Prostate gland (tissue), 2 donors: ENCODE measurements at places on chromosomes 1 and 21.

DNA sequence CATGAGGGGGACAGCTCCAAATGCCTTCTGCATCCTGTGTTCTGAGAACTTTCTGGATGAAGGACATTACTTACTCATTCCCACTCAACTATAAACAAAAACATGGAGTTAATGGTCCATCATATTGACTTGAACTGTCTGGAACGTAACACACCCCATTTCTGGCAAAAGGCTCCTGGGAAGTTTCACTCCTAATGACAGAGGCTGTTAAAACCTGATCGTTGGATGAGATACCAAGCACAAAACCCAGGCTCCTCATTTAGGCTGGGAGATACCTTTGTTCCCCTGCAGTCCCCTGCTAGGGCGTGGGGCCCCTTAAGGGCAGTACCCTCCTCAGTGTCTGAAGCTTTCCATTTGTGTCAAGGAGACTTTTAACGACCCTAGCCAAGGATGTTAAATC lies 78.9 kb downstream of the RHOU start:
- DNase-seq, result no peak

GRCh38 chr21:37210130-37210529 lies 57.0 kb downstream of the VPS26C start:
- DNase-seq, result no peak

DNA sequence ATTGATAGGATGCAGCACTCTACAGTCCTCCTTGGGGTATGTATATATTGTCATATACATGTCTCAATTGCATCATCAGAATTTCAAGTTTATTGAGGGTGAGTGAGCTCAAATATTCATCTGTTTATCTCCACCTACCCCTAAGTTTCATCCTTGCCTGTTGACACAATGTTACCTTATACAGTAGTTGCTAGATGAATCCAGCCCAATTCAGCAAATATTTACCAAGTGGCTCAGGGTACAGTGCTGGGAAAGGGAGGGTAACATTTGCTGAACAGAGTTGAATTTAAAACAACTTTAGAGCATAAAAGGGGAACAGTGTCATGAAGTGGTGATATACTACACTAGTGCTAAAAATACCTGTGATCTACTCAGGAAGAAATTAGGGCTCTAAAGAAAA lies 14.4 kb downstream of the ELAVL4 start:
- DNase-seq, result no peak

GRCh38 chr1:1777583-1777899 lies 729 bp downstream of the NADK start:
- DNase-seq, result no peak

DNA sequence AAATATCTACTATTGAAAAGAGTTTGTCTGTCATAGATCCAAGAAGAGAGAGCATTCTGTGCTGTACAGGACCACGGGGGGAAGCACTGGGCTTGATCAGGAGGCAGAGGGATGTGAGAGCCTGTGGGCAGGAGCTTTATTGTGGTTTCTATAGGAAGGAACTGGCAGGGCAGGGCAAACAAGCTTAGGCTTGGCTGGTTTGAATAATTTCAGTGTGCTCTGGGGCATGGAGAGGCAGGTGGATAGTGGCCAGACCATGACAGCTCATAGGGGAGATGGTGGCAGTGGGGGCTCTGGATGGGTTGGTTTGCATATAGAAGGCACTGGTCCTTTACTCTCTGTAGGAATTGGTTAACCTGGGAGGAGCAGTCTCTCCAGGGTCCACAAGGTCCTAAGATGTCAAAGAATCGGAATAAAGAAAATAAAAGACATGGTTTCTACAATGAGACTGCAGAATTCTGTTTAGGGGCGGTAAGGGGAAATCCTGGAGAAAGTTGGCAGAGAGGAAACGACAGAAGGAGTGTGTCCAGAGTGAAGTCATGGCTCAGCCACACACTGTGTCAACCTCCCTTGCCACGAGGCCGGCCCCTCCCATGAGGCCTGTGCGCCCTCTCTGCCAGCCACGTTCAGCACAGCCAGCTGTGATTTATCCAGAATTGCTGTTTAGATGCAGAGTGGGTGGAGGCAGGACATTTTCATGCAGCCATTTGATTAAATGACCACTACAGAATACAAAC lies 81.7 kb upstream of the PGBD5 start:
- DNase-seq, result no peak

DNA sequence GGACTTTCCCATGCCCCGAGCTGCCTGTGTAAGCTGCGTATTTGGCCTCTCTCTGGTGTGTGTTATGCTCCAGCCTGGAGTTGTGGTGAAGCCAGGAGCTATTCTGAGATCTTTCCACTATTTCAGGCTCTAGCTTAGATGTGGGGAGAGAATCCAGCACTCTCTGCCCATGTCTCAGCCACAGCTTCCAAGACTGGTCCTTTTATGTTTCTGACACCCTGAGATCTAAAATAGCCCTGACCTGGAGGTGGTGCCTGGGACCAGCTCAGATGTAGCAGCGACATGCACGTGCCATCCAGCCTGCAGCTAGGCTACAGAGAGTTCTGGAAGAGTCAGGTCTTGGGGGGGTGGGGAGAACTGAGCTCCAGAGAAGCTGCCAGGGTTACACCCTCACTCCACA lies 76.5 kb downstream of the TENT5C start:
- DNase-seq, result no peak

DNA sequence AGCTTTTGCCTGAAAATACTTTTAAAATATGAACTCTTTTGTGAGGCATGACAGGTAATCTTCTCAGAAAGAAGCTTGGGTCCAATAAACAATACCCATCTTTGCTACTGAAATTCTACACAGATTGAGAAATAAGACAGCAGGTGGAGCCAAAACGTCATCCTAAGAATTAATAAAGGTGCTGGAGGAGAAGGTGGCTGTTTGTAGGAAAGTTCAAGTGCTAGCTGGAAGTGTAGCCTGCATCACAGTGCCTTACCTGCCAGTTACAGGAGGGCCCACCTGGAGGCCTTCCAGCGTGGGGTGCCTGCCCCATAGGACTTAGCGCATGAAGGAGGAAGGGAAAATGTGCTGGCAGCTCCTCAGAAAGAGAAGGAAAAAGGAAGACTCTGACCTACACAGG lies 93.7 kb downstream of the TTC3 start:
- DNase-seq, result no peak

DNA sequence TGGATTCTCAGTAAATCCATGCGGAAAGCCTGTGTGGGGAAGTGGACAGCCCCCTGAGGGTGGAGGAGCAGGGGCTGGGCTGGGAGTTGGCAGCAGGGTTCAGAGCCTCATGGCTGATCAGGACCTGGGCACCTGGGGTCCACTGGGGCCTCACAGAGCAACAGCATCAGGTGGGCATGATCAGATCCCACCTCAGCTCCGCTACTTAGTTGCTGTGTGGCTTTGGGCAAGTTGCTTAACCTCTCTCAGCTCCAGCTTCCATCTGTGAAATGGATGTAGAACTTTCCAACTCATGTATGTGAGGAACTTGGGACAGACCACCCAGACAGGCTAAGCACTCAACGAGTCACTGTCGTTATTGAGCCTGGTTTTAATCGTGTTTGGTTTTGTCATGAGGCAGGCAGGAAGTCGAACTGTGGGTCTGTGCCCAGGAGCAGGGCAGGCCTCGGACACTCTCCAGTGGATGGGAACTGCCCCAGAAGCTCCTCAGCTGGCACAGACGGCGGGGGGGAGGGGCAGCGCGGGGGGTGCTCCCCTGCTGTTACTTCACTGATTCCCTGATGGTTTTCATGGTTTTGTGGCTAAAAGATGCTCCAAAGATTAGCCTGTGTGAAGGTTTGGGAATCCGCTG lies 155.8 kb upstream of the TMEM51 start:
- DNase-seq, result no peak

DNA sequence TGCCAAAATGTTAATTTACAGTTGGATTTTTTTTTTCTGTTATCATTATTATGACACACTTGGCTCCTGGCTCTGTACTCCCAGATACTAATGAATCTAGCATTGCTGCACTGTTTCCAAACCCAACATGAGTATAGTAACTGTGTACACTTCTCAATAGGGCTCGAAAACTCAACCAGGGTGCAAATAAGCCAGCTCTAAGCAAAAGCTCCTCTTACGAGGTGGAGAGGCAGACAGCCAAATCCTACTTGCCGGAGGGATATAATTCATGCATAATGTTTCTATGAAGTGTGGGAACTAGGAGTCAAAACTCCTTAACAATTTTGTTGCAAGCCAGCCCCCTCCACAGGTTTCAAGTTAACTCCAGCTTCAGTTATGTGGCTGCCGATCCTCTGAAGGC lies 510.4 kb upstream of the ZP4 start:
- no peak for DNase-seq

- DNase-seq, result no peak
These were observed 111.3 kb downstream of the GLIS1 start for GRCh38 chr1:53627666-53628065.

DNA sequence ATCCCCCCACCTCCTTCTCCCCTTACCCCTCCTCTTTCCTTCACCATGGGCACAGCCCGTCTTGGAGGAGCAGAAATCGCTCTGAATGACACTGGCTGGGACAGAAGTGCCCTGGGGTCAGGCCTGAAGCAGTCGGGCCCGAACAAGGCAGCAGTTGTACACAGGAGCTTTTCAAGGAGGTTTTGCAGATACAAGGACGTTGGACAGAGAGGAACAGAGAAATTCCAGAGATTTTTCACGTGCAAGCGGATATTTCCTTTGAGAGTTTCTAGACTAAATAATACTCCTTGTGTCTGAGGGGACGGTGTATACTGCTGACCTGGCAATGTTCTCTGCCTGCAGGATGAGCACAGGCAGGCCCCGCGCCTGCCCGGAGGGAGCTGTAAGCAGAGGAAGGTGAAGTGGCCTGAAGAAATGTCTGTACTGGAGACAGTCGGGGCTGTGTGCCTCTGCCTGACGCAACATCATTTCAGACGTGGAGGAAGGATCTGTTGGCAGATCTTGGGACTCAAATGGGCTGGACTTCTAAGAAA lies 95.3 kb upstream of the SLC25A33 start:
- DNase-seq, result peak; percentile 57

DNA sequence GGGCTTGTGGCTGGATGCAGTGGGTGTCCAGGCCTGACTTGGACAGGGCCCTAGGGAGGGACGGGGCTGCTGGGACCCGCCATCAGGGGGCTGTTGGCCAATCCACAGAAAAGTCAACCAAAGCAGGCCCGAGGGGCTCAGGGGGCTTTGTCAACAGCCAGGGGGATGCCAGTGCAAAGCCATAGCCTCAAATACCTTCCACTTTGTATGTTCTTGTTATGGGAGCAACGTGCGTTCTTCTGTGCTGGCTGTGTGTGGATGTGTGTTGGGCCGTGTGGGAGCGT lies 35.4 kb upstream of the ARF1 start:
- no peak for DNase-seq

- DNase-seq, result no peak
These were observed 15.3 kb downstream of the BECN2 start for GRCh38 chr1:241972703-241973369.

DNA sequence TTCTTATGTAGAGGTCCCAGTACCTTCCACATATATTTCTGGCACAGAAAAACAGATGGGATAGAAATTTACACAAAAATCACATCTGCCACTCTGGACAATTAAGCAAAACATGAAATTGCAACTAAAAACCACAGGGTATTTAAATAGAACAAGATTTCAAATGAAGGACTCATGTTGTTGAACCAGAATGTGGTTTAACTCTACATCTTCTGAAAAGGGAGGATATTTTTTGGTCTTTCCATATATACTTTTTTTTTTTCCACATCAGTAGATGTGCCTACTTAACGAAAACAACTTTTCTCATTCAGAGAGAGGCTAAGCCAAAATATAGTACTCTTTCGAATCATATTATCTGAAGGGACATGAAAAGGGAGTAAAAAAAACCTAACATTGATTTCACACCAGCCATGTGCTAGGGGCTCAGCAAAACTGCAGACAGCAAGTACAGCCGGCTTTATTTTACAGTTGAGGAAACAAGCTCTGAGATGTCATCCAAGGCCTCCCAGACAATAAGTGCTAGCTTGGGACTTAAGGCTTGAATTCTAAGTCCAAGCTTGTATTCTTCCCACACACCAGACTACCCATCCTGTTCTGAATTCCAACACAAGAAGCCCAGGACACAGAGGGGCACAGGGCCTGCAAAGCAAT lies 208.9 kb downstream of the PBX1 start:
- DNase-seq, result no peak

DNA sequence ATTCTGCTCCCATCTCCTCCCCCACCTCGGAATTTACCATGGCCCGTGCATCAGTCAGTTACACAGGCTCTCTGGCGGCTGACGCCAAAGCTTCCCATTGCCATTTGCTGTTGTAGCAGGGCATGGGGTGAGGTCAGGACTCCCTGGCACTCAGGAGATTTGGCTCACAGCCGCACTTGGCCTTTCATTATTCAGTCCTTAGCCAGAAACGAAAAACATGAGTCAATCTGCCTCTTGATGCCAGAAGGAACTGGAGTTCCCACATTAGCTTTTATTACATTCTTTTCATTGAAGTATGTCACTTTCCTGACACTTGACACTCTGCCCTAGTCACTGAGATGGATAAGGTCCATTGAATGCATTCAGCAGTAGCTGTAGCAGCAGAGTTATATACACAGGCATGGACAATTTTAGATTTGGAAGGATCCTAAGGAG lies 260.6 kb downstream of the CACNA1E start:
- no peak for DNase-seq

DNA sequence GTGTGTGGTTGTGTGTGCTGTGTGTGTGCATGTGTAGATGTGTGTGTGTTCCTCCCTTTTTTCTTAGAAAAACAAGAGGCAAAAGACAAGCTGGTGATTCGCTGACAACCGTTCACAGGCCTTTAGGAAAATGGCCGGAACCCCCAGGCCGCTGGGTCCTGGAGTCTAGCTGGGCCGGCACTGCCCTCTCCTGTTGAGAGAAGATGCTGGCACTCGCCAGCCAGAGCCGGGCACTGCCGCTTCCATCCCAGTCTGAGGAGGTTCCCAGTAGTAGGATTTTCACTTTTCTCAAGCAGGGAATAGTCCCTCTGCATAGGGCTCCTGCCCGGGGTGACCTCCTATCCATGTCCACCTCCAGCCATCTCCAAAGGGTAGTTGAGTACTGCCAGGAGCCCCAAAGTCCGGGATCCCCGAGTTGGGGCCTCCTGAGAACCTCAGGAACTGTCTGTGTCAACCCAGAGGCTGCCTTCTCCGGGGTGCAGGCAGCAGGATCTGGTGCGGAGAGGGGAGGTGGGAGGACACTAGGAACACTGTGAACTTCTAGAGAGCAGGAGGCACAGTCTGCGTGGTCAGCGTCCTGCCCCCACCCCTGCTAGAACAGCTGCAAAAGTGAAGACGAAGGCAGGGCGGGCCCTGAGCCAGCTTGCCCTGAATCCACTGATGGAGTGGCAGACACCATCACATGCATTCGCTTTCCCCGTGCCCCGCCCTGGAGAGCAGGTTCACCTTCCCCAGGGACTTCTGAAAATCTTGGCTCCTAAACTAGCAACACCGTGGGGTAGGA lies 44.1 kb upstream of the ARHGEF16 start:
- peak; percentile 62 for DNase-seq

GRCh38 chr1:27136998-27137542 lies 17.9 kb downstream of the SLC9A1 start:
- no peak for DNase-seq
